ENCODE measurements at places on chromosomes 4 and X. TPM values are rescaled to one million over a fixed set of nuclear protein-coding genes. Genes with fewer than 3 reads are reported as not detected.

GRCh38 chr4:147309434-147309833, 171.5 kb upstream of the EDNRA start:
- DNase-seq: no peak
- no peak overlapping the region for H3K4me3 ChIP-seq
- H3K36me3 ChIP-seq: no peaks in the 10 kb centered on the region
- H3K27ac ChIP-seq: no peak overlapping the region

DNA sequence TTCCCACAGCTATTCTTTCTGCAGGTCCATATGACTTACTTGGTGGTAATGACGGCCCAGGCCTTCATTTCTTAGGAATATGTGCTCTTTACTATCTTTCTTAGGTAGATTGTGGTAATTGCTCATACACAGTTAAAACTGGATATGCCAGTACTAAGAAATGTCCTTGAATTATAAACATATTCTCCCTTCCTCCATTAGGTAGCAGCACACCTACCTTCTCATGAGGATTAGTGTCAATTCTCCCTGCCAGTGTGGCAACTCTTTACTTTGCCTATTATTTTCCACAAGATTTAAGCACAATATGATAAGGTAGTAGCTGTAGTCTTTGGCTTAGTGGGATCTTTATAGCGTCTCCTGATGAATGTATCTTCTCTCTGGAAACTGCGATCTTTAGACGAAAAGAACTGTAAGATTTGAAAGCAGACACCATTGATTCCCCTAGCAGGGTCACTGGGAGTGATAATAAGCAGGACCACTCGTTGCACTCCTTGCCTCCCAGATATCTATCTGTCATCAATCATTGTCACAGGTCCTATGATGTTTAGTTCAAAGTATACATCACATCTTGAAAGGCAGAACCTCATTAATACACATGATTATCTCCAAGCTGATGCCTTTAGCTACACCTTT, 1240.7 kb downstream of the C4orf33 start:
- H3K27ac ChIP-seq: no peak overlapping the region
- H3K4me1 ChIP-seq: no peaks in the 10 kb centered on the region
- H3K36me3 ChIP-seq: no peaks in the 10 kb centered on the region
- no peaks in the 10 kb centered on the region for H3K27me3 ChIP-seq

GRCh38 chrX:70434914-70435586, 9.6 kb upstream of the DLG3 start:
- peak overlapping the region; percentile 56 for H3K4me3 ChIP-seq
- H3K36me3 ChIP-seq: no peaks in the 10 kb centered on the region
- no peak for DNase-seq
- H3K4me1 ChIP-seq: no peaks in the 10 kb centered on the region
- H3K27me3 ChIP-seq: no peaks in the 10 kb centered on the region

DNA sequence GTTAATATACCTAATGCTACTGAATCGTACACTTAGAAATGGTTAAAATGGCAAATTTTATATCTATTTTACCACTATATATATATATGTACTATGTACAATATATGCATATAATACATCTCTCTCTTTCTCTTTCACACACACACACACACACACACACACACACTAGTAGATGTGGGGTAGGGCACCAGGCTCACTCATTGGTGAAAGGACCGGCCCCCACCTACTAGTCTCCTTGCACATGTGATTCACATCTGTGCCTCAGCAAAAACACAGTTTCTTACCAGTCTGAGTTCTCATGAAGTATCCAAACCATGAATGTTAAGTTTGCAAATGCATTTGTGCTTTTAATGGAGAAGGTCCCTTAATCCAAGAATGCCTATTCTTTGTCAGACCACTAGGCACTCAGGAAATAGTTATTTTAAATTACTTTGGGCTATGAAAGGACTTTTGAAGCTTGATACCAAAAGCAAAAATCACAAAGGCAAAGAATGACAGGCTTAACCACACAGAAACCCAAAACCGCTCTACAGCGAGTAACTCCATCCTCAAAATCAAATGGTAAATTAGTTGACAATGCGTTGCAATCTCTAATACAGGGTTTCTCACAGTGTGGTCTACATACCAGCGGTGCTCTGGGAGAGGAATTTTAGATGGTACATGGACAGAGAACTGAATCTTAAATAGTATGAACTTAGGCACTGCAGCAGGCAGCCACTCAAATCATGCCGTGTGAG, 5.8 kb downstream of the TSC22D3 start:
- no peak for DNase-seq
- H3K27ac ChIP-seq: no peak overlapping the region
- H3K4me3 ChIP-seq: no peak overlapping the region
- no peaks in the 10 kb centered on the region for H3K36me3 ChIP-seq

DNA sequence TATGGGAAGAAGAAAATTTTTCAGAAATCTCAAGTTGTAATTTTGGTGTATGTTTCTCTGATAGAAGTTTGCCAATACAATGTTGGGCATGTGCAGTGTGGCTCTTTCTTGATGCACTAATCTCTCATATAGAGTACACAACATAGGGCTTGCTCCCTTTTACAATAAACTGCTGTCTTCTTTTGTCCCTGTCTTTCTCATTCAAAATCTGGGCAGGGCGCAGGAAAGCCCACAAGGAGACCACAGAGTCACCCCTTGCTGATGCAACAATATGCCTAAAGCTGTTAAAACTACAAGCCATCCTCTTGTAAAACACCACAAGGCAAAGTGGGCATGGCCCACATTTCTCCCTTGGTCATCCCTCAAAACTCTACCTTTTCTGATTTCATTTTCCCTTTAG, 63.4 kb upstream of the TBC1D9 start:
- H3K4me3 ChIP-seq: no peak overlapping the region
- H3K36me3 ChIP-seq: no peaks in the 10 kb centered on the region
- H3K27me3 ChIP-seq: no peaks in the 10 kb centered on the region
- H3K27ac ChIP-seq: no peak overlapping the region
- no peaks in the 10 kb centered on the region for H3K4me1 ChIP-seq
- no peak for DNase-seq

DNA sequence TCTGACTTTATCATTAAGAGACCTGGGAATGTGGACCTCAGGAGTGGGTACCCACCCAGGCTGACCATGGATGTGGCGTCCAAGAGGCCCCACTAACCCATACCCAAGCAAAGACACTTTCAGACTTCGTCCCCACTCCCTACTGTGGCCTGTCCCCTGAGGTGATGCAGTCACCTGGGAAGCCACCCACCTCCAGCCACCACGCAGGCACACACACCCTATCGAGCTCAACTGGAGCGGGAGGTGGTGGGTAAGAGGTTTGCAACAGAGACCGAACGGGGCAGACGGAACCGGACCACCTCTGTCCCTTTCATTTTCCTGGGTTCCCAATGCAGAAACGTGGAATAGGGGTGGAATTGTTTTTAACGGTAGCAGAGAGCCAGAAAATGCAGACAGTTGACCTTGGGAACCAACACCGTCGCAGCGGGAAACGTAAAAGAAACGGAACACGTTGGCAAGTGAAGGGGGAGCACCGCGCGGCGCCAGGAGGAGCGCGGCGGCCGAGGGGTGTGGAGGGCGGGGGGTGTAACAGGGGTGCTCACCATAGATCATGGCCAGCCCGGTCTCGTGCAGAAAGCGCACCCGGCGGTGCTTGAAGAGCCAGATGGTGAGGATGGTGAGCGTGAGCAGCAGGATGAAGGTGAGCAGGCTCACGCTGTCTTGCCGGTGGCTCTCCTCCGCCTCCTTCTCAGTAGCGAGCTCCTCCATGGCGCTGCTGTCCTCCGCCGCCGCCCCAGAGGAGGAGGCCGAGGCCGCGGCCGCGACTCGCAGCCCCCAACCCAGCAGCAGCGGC, 559 bp downstream of the SLC9A7 start:
- DNase-seq: no peak
- H3K27ac ChIP-seq: no peak overlapping the region
- no peaks in the 10 kb centered on the region for H3K27me3 ChIP-seq
- H3K4me3 ChIP-seq: peak overlapping the region; percentile 43
- H3K4me1 ChIP-seq: peaks cover 4% of the 10 kb centered on the region

DNA sequence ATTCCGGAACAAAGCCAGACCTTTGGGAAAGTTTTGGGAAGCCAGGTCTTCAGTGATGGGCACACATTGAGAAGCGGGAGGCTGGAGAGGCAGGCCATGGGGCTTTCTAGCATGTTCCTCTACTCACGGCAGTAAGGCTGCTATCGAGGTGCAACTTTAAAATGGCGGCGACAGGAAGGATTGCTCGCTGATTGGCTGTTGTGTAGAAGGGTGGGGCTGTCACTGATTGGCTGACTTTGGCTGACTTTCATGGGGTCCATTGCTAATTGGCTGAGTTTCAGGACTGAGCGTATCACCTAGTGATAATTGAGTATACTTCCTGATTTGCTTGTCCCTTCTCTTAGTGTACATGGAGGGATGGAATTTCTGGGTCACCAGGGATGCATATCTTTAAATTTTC, 19.7 kb upstream of the GLOD5 start:
- no peak overlapping the region for H3K4me3 ChIP-seq
- no peaks in the 10 kb centered on the region for H3K27me3 ChIP-seq
- no peak overlapping the region for H3K27ac ChIP-seq
- no peak for DNase-seq

- peaks cover 52% of the 10 kb centered on the region for H3K36me3 ChIP-seq
- H3K4me3 ChIP-seq: no peak overlapping the region
- H3K27ac ChIP-seq: peak overlapping the region; percentile 57
- H3K27me3 ChIP-seq: no peaks in the 10 kb centered on the region
- DNase-seq: no peak
These were observed 67.7 kb downstream of the THOC2 start for GRCh38 chrX:123665197-123665596.

The DMD gene
- 53.0 TPM for polyA plus RNA-seq

The MMRN1 gene
- 25.7 TPM for polyA plus RNA-seq

The RAB33A gene
- 0.44 TPM for polyA plus RNA-seq

All from left lung (tissue), 14 donors.